ENCODE measurements at places on chromosomes 4 and X. TPM values are rescaled to one million over a fixed set of nuclear protein-coding genes. Genes with fewer than 3 reads are reported as not detected.
A peak's percentile ranks its signal among the peaks of the same experiment; 100 is the strongest.

- DNase-seq, result no peak
- no peak overlapping the region for H3K4me3 ChIP-seq
- H3K36me3 ChIP-seq, result peaks cover 11% of the 10 kb centered on the region
- H3K27ac ChIP-seq, result no peak overlapping the region
- H3K27me3 ChIP-seq, result no peaks in the 10 kb centered on the region
Observed at GRCh38 chrX:53695946-53696549, 9.5 kb upstream of the HUWE1 start.

GRCh38 chrX:71227370-71228062, 4.5 kb downstream of the GJB1 start:
- DNase-seq, result peak; percentile 9
- peaks cover 1% of the 10 kb centered on the region for H3K27me3 ChIP-seq
- H3K4me3 ChIP-seq, result no peak overlapping the region
- H3K4me1 ChIP-seq, result no peaks in the 10 kb centered on the region
- no peak overlapping the region for H3K27ac ChIP-seq

DNA sequence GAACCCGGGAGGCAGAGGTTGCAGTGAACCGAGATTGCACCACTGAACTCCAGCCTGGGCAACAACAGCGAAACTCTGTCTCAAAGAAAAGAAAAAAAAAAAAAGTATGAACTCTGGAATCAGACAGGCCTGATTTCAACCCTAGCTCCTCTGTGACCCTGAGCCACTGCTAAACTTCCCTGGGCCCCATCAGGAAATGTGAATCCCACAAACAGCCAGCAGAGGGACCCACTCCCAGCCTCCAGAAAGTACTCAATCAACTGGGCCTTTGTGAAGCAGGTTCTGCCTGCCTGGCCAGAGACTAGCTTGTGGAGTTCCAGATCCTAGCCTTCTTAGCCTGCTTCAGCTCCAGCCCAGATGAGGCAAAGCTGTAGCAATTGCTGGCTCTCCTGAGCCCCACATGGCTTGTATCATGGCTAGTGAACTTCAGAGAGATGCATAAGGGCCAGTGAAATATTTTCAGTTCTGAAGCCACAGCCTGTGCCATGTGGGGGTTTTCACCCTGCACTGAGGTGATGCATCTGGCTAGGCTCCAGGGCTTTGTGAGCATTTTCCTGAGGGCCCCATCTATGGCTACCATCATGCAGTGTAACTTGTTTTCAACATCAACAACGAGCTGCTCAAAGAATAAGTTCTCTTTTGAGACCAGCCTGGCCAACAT, 7.2 kb upstream of the IDS start:
- H3K36me3 ChIP-seq, result no peaks in the 10 kb centered on the region
- H3K4me1 ChIP-seq, result peaks cover 19% of the 10 kb centered on the region
- peak; percentile 70 for DNase-seq
- peak overlapping the region; percentile 42 for H3K27ac ChIP-seq
- H3K4me3 ChIP-seq, result no peak overlapping the region

GRCh38 chr4:3461515-3462291, 1.4 kb upstream of the DOK7 start:
- no peaks in the 10 kb centered on the region for H3K4me1 ChIP-seq
- peaks cover 17% of the 10 kb centered on the region for H3K27me3 ChIP-seq
- DNase-seq, result no peak
- H3K4me3 ChIP-seq, result no peak overlapping the region

DNA sequence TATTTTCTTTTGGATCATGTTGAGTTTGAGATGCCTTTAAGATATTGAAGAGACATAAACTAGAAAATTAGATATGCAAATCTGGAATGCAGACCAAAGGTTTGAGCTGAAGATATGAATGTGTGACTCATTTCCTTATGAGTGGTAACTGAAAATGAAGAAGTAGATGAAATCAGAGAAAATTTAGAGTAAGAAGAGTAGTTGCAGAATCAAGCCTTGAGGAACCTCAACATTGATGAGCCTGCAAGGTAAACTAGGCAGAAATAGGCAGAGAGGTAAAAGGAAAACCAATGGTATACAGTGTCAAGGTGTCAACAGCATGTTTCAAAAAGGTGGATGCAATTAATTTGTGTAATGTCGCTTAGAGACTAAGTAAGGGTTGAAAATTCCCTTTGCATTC, 142.8 kb downstream of the MOSPD2 start:
- no peak overlapping the region for H3K4me3 ChIP-seq
- H3K36me3 ChIP-seq, result no peaks in the 10 kb centered on the region
- H3K27me3 ChIP-seq, result no peaks in the 10 kb centered on the region
- no peak for DNase-seq
- H3K27ac ChIP-seq, result no peak overlapping the region
- no peaks in the 10 kb centered on the region for H3K4me1 ChIP-seq

- H3K27ac ChIP-seq, result peak overlapping the region; percentile 23
- no peak for DNase-seq
- H3K4me3 ChIP-seq, result no peak overlapping the region
Observed at GRCh38 chrX:78375894-78376293, 48.5 kb upstream of the CYSLTR1 start.

The NOCT gene
- total RNA-seq, result 14.3 TPM

Data from activated CD4-positive, alpha-beta memory T cell treated with anti-CD3 and anti-CD28 coated beads for 36 hours (primary cell).